ENCODE measurements at places on chromosomes 2 and 18. TPM values are rescaled to one million over a fixed set of nuclear protein-coding genes. Genes with fewer than 3 reads are reported as not detected.

Gene LIPT1
- 24.4 TPM for total RNA-seq

Gene CCDC68
- total RNA-seq: not detected

Gene GNLY
- 17.2 TPM for total RNA-seq

Gene KIAA2012
- total RNA-seq: not detected

Gene ARHGAP25
- 162 TPM for total RNA-seq

Gene SERPINB7
- total RNA-seq: not detected

Gene COLEC12
- 0.17 TPM for total RNA-seq

Gene BOLL
- not detected for total RNA-seq

Gene LDLRAD4
- 51.9 TPM for total RNA-seq

Gene NEU2
- not detected for total RNA-seq

Gene LRRFIP1
- 114 TPM for total RNA-seq

Gene SLC30A3
- not detected for total RNA-seq

Gene ANKRD23
- 19.7 TPM for total RNA-seq

Gene CD28
- 203 TPM for total RNA-seq

Gene CNDP1
- not detected for total RNA-seq

Gene GREB1
- total RNA-seq: 1.1 TPM

Gene ADD2
- total RNA-seq: 0.94 TPM

Gene ZBTB14
- total RNA-seq: 47.9 TPM

Data from CD4-positive, alpha-beta memory T cell (primary cell).